ENCODE measurements at places on chromosomes 4 and X.

DNA sequence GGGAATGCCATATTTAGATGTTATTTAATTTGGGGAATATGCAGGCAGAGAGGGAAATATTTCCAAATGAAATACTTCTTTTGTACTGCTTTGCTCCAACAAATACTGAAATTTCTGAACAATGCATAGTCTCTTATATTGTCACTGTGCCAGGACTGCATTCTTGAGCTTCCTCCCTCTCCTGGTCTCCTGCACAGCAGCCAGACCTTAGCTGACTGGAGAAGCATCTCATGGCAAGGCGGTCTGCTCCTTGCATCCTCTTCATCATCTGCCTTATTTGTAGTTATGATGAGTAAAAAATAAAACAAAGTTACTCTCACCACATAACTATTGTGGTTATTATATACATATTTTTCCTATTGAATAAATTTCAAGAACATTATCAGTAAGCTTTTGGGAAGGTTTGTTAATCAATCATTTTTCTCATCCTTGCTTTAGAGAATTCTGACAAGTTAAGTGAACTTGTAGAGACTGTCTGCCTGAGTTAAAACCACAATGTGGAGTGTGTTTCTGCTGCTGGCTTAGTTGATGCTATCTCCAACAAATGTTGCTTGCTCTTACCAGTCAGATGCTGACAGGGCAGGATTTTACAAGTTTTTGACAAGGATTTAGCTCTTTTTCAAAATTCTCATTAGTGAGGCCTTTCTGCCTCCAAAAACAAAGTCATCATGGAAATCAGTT is 153.6 kb downstream of the SOWAHB start:
- DNase-seq = no peak

GRCh38 chrX:45851434-45851991 is 650.8 kb upstream of the DIPK2B start:
- no peak for DNase-seq

DNA sequence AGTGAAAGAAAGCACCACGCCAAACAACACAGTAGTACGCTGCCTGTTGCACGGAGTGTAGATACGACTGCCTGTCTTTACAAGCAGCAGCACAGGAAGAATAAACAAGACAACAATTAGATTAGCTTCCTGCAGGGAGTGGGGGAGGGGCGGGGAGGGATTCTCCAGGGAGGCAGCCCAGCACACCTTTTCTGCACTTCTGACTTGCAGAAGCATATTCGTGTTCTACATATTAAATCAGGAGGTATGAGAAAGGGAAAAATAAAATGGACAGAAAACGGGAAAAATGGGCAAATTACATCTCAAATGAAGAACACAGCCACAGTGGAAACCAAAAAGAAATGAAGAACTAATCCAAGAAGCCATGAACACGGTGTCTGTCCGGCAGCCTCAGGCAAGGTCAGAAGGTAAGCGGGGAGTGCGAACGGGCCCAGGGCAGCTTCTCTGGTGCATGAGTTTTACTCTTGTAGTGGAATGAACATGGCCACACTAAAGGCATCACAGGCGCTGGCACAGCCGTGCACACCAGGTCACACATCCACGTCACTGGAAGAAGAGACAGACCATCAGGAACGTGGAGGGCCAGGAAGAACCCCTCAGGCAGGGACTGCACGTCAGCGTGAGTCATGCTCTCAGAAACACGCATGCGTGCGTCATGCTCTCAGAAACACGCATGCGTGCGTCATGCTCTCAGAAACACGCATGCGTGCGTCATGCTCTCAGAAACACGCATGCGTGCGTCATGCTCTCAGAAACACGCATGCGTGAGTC is 20.1 kb upstream of the ADRA2C start:
- no peak for DNase-seq

GRCh38 chrX:13520351-13520750 is 49.0 kb upstream of the EGFL6 start:
- no peak for DNase-seq

DNA sequence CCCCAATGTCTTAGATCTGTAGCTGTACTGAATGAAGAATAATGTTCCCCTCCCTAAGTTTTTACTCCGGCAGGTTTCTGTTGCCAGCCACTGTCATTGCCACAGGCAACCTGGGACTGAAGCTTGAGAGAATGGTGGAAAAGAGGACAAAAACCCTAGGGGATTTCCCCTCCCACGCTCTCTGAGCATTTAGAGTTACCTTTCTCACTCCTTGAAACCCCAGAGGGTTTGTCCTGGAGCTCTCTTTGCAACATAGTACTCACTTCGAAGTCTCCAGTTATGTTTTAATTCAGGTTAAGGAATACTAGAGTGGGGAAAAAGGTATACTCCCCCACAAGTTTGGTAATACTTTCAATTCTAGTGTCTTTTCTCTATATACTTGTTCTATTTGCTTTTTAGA is 31.5 kb downstream of the F8 start:
- no peak for DNase-seq

GRCh38 chrX:17642891-17643290 is 94.4 kb upstream of the SCML1 start:
- no peak for DNase-seq
